ENCODE measurements at places on chromosomes 11 and 22.
A peak's percentile ranks its signal among the peaks of the same experiment; 100 is the strongest.

DNA sequence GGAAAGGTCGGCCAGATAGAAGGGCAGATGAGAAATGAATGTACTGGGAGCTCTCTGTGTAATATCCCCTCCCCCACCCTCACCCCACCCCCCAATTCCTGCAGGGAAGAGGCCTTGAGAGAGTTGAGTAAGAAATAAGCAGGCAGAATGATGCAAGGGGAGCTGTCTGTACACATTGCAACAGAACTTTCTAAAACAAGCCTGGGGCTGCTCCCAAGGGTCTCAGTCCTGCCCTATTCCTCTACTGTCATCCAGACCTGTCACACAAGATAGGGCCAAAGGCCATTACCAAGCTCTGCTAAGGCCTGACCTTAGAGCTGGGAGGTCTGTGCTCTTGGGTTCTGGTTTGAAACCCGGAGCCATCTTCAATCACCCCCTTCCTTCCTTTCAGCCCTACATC is 5.7 kb upstream of the DGAT2 start:
- DNase-seq = no peak

- DNase-seq = no peak
Measured at GRCh38 chr11:118087931-118088330, 1.2 kb upstream of the SMIM35 start.

DNA sequence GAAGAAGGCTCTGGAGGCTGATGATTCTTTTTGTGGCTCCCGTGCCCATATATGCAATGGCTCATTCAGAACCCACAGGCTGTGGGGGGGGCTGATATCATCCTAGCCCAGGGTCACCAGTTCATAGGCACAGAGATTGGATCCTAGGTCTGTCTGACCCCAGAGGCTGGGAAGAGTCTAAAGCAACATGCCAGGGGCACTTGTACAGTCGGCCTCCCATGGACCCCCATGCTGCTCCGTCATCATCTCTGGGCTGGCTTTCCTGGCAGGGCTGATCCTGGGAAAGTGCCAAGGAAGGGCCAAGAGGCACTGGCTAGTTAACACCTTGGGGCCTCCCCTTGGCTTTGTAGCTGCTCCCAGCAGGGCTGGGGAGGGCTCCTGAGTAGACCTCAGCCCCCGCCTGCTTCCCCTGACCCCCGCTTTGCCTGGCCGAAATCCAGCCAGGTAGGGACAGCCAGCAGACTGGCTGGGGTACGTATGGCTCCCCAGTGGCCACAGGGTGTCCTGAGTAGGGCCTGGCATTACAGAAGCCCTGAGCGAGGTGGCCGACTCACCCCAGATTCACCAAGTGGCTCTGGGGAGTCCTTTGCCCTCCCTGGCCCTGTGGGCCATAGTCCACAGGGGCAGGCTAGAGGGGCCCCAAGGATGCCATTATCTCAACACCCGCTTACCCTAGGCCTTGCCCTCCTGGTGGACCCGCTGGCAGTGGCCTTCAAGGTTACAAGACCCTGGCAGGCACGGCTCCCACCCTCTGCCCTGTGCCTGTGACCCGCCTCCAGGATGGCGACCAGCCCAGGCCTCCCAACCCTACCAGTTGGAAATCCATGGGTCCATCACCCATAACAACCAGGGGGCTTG is 22.5 kb downstream of the FADS3 start:
- DNase-seq = no peak

- no peak for DNase-seq
Measured at GRCh38 chr11:113907152-113907551, 2.6 kb downstream of the HTR3B start.

DNA sequence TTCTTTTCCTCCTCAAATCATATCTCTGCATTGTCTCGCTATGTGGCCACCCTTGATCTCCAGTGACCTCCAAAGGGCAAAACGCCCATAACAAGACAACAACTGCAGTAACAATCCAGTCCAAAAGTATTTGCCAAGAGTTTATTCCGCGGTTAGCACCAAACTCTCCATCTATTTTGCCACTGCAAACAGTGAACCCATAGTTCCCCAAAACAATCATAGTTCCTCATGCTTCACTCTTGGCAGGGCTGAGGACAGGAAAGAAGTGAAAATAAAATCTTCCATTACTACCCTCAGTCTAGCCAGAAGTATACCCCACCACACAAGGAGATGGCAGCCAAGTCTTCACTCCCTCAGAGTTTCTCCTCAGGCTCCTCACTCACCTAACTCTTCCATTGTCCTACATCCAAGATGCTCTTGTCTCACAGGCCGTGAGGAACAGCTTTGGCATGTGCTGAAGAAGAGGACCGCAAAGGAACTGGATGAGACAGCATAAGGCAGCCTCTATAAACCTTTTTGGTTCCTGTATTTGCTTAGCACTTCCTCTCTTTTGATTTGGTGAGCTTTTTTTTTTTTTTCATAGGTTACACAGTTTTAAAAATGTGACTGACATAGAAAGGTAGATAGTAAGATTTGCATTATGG is at the start of gene LPXN:
TSS of gene LPXN (minus strand) at position 480 of the 644 bp plus-strand sequence. CDS start at position 396, 84 bp downstream.
- peak; percentile 25 for DNase-seq

GRCh38 chr22:40270031-40270430 is 76.3 kb upstream of the ADSL start:
- no peak for DNase-seq

- DNase-seq = no peak
Measured at GRCh38 chr11:64211181-64211872, 4.8 kb downstream of the FERMT3 start.

- DNase-seq = no peak
Measured at GRCh38 chr11:27201454-27202302, 161.1 kb downstream of the BBOX1 start.

DNA sequence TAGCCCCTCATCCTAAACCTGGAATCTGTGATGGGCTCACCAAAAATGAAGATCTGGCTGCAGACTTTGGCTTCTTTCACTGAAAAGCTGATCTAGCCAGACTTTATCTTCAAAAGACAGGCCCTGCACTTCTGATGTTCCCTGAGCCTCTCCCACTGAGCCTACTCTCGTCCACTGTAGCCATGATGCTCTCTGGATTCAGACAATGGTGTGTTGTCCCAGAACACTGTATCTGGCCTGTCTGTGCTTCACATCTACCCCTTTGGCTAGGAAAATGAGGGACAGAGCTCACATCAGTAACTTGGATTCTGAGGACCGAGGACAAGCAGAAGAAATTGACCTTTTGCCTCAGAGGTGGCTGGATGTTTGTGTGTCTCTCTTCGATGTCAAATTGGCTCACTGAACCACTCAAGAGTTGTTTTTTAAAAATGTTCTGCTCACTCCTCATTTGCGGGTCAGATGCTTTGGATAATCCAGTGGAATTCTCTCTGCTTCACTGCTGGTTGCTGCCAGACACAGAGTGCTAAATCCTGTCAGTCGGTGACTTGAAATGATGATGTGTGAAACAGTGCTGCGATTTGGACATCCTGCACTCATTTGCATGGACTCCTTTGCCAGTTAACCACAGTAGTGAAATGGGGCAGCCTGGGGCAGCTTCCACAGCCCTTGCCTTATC is 67.5 kb downstream of the ARFGAP2 start:
- DNase-seq = no peak

DNA sequence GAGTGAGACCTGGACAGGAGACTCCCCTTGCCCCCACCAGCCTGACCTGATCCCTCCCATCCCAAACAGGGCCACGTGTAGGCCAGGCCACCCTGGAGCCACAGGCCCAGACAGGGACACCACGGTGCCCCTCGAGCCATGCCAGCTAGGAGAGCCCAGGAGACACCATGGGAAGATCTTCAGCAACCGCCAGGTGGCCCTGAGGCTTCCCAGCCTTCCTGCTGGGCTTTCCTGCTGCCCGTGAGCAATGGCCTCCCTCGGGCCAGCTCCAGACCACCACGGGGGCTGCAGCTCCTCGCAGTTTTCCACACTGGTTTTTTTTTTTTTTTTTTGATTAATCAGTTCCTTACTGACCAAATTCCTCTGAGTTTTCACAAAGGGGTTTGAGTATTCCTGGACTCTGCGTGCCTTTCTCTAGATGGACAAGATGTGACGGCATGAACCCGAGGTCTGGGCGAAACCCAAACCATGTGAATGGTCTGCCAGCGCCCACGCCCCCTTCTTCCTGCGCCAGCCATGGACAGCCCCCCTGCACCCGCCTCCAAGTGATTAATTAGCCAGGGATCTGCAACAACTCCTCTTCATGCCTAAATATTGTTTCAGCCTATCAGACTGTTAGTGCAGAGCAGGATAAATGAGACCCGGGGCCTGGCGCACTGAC is 40.9 kb downstream of the TBX1 start:
- DNase-seq = no peak

GRCh38 chr22:40703174-40703573 is 23.9 kb downstream of the MCHR1 start:
- peak; percentile 53 for DNase-seq

Data from GM20000 (cell line).